ENCODE measurements at places on chromosomes 4 and X. TPM values are rescaled to one million over a fixed set of nuclear protein-coding genes. Genes with fewer than 3 reads are reported as not detected.
A peak's percentile ranks its signal among the peaks of the same experiment; 100 is the strongest.

The ITM2A gene
- 89.4 TPM for total RNA-seq

The ARHGAP36 gene
- total RNA-seq = 2.0 TPM

- no peak for DNase-seq
- peak overlapping the region; percentile 13 for H3K4me3 ChIP-seq
- H3K4me1 ChIP-seq = no peaks in the 10 kb centered on the region
- no peaks in the 10 kb centered on the region for H3K27me3 ChIP-seq
Observed at GRCh38 chr4:6221851-6222760, 21.8 kb upstream of the JAKMIP1 start.

DNA sequence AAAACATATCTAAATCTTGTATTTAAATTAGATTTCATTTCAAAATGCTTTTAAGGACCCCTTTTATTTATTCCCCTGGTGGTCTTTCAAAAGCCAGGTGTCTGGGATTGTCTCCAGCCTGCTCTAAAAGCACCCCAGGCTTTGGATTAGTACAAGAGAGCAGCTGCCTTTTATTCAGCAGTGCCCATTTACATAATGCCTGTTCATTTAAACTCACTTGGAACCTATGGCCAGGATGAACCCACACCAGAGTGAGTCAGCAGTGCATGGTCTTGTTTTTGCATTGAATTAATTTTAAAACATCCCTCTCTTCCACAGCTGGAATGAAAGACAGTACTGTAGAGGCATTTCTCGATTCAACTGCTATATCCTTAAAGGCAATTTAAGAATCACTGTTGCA is 64.1 kb upstream of the TENM3 start:
- no peak overlapping the region for H3K27ac ChIP-seq
- H3K4me3 ChIP-seq = no peak overlapping the region
- no peak for DNase-seq
- no peaks in the 10 kb centered on the region for H3K4me1 ChIP-seq
- H3K36me3 ChIP-seq = no peaks in the 10 kb centered on the region

GRCh38 chrX:43108828-43109227 is 330.9 kb upstream of the PPP1R2C start:
- no peak overlapping the region for H3K27ac ChIP-seq
- no peaks in the 10 kb centered on the region for H3K4me1 ChIP-seq
- no peaks in the 10 kb centered on the region for H3K27me3 ChIP-seq
- H3K4me3 ChIP-seq = no peak overlapping the region

- no peak for DNase-seq
- no peak overlapping the region for H3K27ac ChIP-seq
- no peaks in the 10 kb centered on the region for H3K27me3 ChIP-seq
- peaks cover 10% of the 10 kb centered on the region for H3K4me1 ChIP-seq
- H3K4me3 ChIP-seq = no peak overlapping the region
Observed at GRCh38 chr4:73603271-73603710, 16.9 kb downstream of the RASSF6 start.

DNA sequence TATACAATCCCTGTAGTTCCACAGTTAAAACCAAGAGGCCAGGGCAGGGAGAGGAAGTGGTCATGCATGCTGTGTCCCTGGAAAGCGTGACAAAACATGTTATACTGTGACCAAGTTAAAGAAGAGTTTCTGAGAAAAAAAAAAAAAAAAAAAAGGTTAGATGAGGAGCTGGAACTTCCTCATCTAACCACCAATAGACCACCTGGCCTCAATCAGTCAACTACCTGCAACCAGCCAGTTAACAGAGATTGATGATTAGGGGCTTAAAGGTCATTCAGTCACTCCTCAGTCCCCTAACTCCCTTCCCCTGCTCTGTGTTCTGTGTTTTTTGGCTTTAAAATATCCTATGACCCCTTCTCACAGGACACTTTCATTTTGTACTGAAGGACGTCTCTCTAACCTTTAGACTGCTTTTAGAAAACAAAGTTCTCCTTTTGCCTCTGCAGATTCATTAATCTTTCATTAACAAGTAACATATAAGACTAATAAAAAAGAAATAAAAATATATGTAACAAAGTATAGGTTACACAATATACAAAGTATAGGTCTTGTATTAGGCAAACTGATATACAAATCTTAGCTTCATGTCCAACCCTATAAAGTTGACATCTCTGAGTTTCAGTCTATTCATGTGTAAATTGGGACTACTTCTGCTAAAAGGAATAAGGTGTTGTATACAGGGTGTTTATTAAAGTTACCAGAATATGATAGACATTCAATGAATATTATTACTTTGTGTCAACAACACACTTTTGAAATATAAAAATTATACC is 179.1 kb upstream of the NDST4 start:
- DNase-seq = no peak
- no peaks in the 10 kb centered on the region for H3K27me3 ChIP-seq
- H3K4me1 ChIP-seq = no peaks in the 10 kb centered on the region
- H3K4me3 ChIP-seq = no peak overlapping the region

DNA sequence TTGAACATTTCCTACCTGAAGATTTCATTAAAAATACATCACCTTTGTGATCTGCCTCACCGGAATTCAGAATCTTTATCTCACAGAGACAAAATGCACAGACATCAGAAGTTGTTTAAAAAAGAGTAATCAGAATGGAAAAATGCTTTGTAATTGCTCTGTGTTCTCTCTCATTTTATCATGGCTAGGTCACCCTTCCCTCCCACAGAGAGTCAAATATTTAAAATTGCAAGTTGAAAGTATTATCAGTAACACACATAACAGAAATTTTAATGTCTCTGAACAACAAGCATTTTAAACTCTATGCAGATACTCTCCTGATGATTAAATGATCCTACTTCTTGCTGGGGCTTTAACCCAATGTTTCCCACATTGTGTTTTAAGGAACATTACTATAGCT is 362.0 kb downstream of the CBLL2 start:
- no peaks in the 10 kb centered on the region for H3K36me3 ChIP-seq
- no peak overlapping the region for H3K4me3 ChIP-seq
- no peak overlapping the region for H3K27ac ChIP-seq
- no peak for DNase-seq
- H3K27me3 ChIP-seq = no peaks in the 10 kb centered on the region
- no peaks in the 10 kb centered on the region for H3K4me1 ChIP-seq

GRCh38 chrX:13253223-13253622 is 66.6 kb downstream of the ATXN3L start:
- no peaks in the 10 kb centered on the region for H3K36me3 ChIP-seq
- DNase-seq = no peak
- H3K4me1 ChIP-seq = no peaks in the 10 kb centered on the region
- H3K27me3 ChIP-seq = no peaks in the 10 kb centered on the region
- H3K4me3 ChIP-seq = no peak overlapping the region
- H3K27ac ChIP-seq = no peak overlapping the region

- H3K4me1 ChIP-seq = peaks cover 28% of the 10 kb centered on the region
- no peak for DNase-seq
- H3K27ac ChIP-seq = no peak overlapping the region
- H3K27me3 ChIP-seq = no peaks in the 10 kb centered on the region
Observed at GRCh38 chr4:37988670-37989069, 28.5 kb downstream of the PTTG2 start.

DNA sequence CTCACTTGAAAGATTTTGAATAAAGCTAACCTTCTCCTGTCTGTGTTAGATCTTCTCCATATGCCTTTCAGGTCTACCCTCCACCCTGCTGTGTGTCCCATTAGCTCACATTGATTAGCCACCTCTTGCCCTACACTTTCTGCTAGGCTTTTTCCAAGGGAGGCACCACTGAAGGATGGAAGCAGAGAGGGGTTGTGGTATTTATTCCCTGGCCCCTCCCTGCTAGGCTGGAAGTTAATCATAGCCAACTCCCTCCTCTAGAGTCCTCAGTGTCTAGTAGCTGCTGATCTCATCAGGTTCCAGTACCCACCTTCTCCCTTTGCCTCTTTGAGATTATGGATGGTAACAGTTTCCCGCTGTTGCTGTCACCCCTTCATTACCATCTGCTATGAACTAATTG is 8.9 kb upstream of the SMIM43 start:
- no peaks in the 10 kb centered on the region for H3K4me1 ChIP-seq
- no peak overlapping the region for H3K4me3 ChIP-seq
- H3K36me3 ChIP-seq = no peaks in the 10 kb centered on the region
- no peak for DNase-seq
- no peaks in the 10 kb centered on the region for H3K27me3 ChIP-seq

GRCh38 chr4:36944232-36944631 is 300.3 kb upstream of the NWD2 start:
- H3K4me1 ChIP-seq = no peaks in the 10 kb centered on the region
- no peak for DNase-seq
- no peak overlapping the region for H3K27ac ChIP-seq
- H3K36me3 ChIP-seq = no peaks in the 10 kb centered on the region
- H3K27me3 ChIP-seq = no peaks in the 10 kb centered on the region

DNA sequence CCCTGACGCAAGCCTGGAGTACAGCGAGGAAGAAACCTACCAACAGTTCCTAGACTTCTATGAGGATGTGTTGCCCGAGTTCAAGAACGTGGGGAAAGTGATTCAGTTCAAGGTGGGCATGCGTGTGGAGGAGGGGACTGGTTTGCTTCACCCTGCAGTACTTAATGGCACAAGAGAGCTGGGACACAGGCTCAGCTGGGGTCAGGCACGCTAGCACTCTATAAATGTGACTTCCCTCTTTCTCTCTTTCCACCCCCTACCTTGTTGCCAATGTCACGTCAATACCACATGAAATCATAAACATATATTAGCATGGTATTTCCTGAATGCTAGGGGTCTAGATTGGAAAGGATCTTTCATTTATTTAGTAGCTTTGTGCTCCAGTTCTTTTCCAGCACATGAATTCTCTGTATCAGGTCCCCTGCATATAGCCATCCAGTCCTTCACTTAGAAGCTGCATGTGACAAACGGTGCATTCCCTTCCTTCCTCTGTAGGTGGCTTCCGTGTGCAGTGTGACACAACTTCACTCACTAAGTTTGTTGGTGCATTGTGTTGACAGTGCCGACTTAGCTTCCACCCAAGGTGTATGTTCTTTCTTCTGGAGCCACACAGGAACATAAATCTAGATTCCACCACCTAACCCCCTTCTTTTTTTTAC is 25.6 kb downstream of the ZRSR2 start:
- H3K36me3 ChIP-seq = no peaks in the 10 kb centered on the region
- no peaks in the 10 kb centered on the region for H3K4me1 ChIP-seq
- H3K27ac ChIP-seq = no peak overlapping the region
- no peak overlapping the region for H3K4me3 ChIP-seq

- H3K4me1 ChIP-seq = no peaks in the 10 kb centered on the region
- no peaks in the 10 kb centered on the region for H3K27me3 ChIP-seq
- no peaks in the 10 kb centered on the region for H3K36me3 ChIP-seq
- no peak overlapping the region for H3K27ac ChIP-seq
Observed at GRCh38 chr4:28357990-28358389, 1497.3 kb downstream of the STIM2 start.
